ENCODE measurements at places on chromosomes 11 and 22.

GRCh38 chr11:92504534-92504933 lies 279.9 kb downstream of the FAT3 start:
- no peak for DNase-seq

DNA sequence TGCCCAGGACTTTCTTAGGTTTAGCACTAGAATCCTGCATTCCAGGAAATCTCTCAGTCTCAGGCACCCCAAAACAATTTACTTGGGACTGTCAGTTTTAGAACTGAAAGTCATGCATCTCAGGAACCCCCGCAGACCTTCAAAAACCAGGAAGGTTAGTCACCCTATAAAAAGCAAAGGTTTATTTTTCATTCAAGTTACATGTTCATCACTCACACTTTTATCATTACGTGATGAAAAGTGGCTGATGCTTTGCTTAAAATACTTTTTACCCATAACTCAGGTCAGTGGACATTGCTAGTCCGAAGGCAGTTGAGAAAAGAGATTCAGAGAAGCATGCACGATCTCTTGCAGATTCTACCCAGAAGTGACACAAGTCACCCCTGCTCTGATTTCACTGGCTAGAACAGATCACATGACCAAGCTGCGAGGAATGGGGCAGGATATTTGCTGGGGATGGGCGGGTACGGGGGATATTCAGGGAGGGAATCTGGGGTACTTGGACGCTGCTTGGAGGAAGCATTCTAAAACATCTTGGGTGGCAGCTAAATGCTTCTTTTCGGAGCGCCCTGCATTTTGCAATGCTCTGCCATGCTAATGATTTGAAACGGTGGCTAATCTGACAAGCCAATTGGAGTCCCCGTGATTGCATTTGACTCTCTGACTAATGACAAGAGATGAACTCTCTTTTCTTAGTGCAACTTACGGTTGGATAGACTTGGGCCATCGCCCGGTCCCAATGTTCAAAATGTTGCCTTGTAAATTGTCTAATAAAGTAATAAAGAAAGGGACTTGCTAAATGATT lies 110.2 kb downstream of the MIAT start:
- no peak for DNase-seq

DNA sequence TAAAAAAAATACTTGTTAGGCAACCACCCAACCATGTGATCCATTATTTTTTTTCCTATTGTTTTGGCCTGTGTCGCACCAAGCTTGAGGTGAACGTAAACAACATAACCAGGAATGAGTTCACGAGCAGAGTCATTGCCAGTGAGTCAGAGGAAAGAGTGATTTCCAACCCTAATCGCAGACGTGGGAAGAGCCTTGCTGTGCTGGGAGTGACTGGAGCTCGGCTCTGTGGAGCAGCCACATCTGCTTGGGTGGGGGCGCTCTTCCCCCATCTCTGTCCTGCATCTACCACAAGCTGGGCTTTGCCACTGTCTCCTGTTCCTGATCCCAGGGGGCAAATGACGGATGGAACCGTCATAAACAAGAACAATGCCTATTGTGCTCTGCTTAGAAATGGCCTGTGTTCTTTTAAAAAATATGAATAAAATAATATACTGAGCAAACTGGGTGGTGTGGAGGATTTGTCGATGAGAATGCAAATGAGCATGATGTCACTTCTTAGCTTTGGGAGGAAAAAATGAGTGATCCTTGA lies 210.0 kb downstream of the KIRREL3 start:
- no peak for DNase-seq

- no peak for DNase-seq
Measured at GRCh38 chr11:5831196-5831829, 10.4 kb downstream of the OR52E6 start.

DNA sequence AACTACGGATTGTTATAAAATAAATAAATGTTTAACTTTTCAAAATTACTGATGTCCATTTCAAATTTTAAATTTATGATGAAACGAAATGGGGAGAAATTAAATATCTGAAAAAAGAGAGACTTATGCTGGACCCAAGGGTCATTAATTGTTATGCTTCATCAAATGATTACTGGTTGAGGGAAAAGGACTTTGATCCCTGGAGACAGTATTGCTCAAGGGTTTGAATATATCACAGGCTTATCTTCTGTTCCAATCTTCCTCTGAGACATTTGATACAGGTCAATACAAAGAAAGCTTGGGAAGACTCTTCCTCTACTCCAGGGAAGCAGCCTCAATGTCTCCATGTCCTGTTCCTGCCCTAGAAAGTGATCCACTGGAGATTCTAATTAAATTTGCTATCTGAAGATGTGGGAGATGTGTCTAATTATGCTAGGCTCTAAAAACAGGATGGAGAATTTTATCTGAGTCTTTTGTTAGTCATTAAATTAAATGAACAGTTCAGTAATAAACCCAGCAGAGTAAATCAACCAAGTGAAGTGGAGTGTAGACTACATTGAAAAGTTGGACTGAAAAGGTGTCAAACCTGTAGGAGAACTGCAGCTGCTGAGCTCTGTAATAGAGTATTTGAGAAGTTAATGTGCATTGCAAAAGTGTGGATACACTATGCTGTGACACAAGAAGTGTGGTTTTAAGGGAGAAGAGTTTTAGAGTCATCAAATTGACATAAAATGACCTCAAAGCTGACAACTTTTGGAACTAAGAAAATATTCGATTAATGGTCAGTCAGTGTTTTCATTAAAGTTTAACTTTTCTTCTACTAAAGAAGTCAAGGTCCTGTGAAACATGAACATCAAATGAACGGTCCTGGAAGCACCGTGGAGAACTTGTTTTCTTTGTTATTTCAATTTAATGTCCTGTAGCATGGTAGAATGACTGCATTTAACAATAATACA lies 623.7 kb upstream of the CCDC90B start:
- no peak for DNase-seq

DNA sequence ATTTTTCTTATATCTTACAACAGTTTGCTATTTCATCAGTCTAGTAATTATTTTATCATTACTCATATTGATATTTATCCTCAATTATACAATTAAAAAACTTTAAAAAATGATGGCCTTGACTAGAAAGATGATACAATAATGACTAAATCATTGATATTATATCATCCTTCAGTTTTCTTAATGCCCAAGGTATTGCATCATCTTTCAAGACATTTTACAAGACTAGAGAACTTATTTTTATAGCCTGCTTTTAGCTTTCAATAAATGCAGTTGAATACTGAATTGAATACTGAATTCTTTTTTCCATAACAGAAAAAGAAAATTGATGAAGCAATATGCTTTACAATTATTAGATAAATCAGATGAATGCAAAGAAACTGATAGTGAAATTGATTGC lies 886.5 kb upstream of the LRRC4C start:
- no peak for DNase-seq

GRCh38 chr22:30183271-30183670 lies 63.3 kb downstream of the LIF start:
- DNase-seq, result peak; percentile 65

DNA sequence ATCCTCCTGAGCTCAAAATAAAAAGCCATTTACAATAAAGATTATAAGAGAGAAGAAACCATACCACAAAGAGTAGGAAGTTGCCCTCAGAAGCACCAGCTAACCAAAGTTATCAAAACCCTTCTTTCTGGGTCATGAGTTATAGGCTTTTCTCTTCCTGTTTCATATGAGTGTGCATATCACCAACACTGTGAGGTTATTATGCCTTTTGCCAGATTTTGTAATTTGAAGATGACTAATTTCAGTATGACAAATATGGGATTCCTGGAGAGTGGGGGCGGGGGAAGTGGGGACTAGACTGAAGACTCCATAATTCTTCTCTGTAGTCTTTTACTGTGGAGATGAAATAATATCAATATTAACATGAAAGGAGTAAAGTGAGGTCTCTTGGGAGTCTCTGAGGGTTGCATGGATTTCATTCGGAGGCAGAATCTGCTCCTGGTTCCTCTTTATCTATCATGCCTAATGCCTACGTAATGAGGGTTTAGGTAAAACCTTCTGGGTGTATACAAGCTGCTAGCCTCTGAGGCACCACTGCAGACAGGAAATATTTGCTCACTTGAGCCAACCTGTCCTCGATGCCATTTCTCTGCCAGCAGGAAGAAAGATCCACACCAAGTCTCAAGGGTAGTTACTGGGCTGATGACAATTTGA lies 2.1 kb downstream of the LPXN start:
- no peak for DNase-seq

DNA sequence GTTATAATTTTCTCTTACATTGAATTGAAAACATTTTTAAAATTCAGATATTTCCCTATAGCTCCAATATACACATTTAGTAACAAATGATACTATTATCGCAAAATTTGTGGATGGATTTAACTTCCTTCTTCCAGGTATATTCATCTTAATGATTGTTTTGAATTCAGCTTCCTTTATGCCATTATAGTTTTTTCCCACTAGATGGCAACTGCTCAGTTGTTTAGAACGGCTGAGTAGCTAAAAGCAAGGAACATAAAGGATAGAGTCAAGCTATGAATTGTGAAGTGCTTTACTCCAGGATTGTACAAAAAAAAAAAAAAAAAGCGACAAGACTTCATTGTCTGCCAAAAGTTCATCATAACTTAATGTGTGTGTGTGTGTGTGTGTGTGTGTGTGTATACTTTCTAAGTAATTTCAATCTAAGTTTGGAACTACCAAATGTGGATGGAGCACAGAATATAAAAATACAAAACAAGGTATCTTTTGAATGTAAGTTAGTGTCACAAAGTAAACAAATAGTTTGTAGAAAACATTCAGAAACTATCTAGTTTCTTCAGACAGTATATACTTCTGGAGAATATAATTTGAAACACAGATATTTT lies 846.4 kb downstream of the DLG2 start:
- peak; percentile 49 for DNase-seq

DNA sequence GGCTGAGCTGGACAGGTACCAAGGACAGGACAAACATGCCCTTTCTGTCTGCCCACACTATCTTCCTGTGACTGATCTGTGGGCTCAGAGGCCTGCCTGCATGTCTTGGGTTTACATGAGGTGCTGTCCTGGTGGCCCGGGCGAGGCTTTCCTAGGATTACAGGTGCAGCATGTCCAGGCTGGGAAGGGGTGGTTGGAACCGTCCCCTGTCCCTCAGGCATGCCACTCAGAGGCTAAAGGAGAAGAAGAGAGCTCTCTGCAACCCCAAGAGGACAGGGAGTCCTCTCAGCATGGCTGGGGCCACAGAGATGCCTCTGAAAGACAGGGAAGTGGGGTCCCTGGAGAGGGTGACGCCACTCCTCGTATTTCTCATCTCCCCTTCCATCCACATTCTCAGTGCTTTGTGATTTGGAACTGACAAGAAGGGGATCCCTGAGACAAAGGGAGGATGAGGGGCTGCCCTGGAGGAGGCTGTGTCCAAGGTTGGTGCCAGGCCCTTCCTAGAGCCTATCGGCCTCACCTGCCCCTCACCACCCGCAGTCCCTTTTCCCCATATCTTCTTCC lies 64.6 kb upstream of the LMO1 start:
- no peak for DNase-seq

DNA sequence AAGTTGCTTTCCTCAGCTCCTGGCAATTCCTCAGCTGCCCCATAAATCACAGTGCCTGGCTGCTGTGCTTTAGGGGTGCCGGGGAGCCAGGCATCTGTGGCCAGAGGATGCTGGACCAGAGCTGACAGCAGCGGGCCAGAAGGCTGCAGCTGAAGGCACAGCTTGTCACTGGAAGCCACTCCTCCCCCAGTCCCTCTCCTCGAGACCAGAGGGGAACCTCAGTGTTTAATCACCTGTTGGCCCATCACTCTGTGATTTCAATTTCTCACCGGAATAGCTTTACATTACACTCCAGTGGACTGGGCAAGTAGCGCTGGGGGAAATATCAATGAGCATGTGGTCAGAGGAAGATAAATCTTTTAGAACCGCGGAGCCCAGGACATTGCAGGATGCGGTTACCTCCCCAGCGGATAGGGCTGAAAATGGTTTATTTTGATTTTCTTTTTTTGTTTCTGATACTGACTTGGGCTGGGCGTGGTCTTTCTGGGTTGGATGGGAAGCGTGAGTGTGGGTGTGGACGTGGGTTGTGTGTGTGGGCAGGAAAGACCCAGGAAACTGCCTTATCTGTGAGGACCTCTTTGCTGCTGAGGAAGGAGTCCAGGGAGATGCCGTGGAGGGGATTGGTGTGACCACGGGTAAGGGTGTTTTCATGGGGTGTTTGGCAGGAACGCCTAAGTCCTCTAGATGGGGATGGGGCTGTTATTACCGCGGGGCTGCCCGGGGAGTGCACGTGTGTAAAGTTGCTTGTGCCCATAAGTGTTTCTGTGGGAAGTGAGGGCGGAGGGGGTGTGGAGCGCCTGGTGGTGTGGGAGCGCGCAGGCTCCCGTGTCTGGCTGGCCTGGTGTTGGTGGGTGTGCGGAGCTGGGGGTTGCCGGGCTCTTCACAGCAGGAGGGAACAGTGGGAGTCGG lies 4.0 kb downstream of the DAGLA start:
- DNase-seq, result no peak

- no peak for DNase-seq
Measured at GRCh38 chr11:26993965-26994457, at the start of gene FIBIN. Gene FIBIN, plus strand, starts transcription at chr11:26994112. Its CDS starts 415 bp downstream, at chr11:26994527.

- peak; percentile 81 for DNase-seq
Measured at GRCh38 chr22:19291580-19292457, at the start of gene CLTCL1. Gene CLTCL1, minus strand, starts transcription at chr22:19291719. Its CDS starts 78 bp downstream, at chr22:19291641.

DNA sequence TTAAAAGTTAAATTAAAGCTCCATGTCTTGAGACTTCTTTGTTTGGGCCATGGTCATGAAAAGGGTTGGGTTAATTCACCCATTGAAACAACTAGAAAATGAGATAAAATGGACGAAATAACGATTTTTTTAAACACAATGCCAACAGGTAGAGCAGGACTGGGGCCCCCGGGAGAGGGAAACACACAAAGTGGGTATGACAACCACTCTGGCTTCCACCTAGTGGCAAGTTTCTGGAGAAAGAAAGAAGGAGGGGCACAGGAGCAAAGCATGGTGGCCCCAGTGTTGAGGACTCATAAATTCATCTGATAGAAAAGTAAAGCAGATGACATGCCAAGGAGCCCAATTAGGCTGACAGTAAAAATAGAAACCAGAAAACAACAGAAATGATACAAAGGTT lies 68.4 kb downstream of the MYEOV start:
- DNase-seq, result no peak

- no peak for DNase-seq
Measured at GRCh38 chr11:104624021-104624420, 274.2 kb downstream of the CASP12 start.

DNA sequence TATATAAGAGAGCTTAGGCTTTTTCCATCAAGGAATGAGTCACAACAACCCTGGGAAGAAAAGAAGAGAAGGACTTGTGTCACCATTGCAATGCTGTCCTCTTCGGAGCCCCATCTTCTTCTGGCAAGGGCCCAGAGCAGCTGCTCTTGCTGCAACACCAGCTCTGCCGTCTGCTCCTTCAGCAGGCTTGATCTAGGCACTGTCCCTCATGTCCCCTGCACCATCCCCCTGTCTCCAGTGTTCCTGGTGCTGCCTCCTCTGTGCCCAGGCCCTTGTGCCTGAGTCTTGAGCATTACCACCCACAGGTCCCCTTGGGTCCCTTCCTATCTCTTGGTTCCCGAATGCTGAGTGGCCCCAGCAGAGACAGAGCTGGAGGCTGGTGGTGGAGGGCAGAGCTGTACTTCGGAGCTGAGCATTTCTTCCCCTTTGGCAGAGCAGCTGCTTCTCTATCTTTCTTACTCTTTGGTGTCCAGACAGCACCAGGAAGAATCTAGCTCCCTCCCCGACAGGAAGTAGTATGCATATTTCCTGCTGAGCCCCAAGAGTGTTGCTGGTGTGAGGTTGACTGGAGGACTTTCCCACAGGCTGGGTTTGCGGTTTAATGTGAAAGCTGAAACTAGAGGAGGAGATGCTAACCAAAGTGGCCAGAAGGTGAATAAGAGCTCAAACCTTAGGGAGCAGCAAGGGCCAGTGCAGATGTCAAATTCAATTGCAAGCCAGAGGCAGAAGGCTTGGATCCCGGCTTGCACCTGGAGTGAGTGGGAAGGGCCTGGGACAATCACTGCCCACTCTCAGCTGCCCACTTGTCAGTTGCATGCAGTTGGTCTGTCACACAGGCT lies 27.8 kb downstream of the WEE1 start:
- no peak for DNase-seq

Data from NCI-H82 (cell line).